Motor neuron (in vitro differentiated cells): ENCODE measurements at places on chromosomes 4 and X. TPM values are rescaled to one million over a fixed set of nuclear protein-coding genes. Genes with fewer than 3 reads are reported as not detected.

Gene KDM5C
- 46.0 and 52.1 TPM in 2 replicates for total RNA-seq

Gene PHOX2B
- total RNA-seq = 0.29 and 0.52 TPM in 2 replicates

DNA sequence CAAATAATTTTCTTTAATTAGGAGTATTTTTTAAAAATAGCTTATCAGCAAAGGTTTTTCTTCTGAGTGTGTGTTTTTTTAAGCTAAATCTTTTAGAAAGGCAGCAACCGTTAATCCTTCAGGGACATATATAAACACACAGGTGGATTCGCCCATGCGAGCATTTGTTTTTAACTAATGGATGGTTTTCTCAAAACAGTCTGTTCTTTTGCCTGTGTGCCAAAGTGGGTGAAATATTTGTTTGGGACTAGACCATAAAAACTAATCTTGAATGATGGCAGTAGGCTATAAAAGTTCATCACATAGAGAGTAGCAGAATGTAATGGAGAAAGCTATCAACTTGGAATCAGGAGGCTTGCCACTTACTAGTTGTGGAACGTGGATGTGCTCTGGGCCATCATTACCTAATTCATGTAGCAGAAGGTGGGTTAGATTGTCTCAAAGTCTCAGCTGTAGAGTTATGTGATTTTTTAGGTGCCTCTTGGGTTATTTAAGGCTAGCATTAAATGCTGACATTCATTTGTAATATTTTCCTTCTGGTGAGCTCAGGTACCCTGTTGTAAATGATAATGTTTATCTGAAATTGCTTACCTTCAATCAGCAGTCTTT lies 7.4 kb upstream of the TAPT1 start:
- ATAC-seq = no peak

- no peak for ATAC-seq
Observed at GRCh38 chr4:49516796-49517195, 530.7 kb downstream of the CWH43 start.

GRCh38 chr4:180449395-180449956 lies 1793.7 kb upstream of the TENM3 start:
- no peak for ATAC-seq

DNA sequence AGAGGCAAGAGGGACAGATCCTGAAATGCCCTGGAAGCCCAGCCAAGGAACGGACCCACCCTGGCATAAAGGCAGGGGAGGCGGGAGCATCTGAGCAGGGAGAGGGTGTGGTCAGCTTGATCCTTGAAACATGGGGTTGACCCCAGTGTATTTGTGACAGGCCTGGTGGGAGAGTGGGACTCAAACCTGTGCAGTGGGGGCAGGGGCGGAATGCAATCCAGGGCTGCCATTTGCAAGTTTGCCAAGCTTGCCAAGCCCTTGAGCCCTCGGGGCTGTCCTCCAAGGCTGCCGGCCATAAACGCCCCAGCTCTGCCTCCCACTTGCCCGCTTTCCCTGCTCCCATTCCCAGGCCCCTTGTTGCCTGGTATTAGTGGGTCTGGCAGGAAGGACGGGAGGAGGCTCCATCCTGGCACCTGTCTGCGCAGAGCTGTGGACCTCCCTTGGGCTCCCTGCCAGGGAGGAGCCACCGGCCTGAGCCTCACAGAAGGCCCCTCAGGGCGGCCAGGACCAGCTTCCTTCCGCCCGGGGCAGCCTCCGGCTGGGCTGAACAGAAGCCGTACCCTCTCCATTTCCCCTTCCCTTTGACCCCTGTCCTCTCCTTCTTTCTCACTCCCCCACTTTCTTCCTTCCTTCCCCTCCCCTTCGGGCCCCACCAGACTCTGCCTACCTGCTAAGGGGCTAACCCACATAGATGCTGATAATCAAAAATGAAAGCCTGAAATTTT lies 661 bp downstream of the S100P start:
- ATAC-seq = no peak

GRCh38 chrX:49066278-49066677 lies 7.5 kb downstream of the CCDC120 start:
- no peak for ATAC-seq

DNA sequence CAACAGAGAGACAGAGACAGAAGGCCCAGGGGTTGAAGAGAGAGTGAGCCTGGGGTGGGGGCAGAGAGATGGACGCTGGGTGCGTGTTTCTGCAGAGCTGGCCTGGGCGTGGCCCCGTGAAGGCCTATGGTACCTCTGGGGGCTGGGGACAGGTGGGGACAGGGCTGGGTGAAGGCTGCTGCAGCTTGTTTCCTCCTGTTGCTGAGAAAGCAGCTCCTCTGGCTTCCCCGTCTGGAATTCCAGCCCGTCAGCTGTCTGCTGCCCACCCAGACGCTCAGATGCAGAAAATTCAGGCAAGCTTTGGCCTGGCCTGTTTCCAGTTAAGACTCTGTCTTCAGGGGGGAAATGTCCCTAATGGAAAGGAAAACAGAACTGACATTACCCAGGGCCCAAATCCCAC lies 76.8 kb upstream of the PSAPL1 start:
- ATAC-seq = peak; percentile 18

DNA sequence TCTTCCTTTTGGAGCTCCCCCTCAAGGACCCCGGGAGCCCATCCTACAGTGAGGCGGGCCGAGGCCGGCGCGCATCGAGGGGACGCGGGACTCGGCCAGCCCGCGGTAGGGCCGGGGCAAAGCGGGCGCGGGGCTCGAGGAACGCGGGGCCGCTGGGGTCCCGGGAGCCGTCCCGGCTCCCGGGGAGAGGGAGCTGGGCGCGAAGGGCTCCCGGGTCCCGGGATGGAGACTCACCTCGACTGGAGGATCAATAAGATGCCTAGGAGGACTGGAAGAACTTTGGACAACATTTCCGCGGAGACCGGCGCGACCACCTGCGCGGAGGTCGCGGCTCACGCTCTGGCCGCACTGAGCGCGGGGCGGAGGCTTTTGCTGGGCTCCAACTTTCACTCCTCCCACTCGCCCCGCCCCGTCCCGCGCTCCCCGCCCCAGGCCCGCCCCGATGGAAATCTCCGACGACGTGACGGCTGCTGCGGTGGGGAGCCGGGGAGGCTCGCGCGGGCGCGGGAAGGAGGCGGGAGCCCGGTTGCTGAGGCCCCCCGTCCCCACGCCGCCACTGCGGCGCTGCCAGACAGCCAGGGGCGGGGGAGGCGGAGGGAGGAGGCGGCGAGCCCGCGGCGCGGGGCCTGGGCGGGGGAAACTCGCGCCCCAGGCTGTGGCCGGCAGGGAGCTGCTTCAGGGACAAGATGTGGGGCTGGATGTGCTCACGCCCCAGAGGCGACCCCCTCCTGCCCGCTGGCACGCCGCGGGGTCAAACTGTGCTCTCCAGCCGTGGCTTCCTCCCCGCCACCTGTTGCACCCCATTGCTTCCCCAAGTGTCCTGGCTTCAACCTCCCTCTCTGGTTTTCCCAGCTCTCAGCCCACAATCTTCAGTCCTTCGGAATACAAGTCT lies at the start of gene GABRE:
GABRE (minus strand) TSS at position 341 of the 892 bp plus-strand sequence; CDS start at position 290, 51 bp downstream.
- peak; percentile 85 for ATAC-seq

DNA sequence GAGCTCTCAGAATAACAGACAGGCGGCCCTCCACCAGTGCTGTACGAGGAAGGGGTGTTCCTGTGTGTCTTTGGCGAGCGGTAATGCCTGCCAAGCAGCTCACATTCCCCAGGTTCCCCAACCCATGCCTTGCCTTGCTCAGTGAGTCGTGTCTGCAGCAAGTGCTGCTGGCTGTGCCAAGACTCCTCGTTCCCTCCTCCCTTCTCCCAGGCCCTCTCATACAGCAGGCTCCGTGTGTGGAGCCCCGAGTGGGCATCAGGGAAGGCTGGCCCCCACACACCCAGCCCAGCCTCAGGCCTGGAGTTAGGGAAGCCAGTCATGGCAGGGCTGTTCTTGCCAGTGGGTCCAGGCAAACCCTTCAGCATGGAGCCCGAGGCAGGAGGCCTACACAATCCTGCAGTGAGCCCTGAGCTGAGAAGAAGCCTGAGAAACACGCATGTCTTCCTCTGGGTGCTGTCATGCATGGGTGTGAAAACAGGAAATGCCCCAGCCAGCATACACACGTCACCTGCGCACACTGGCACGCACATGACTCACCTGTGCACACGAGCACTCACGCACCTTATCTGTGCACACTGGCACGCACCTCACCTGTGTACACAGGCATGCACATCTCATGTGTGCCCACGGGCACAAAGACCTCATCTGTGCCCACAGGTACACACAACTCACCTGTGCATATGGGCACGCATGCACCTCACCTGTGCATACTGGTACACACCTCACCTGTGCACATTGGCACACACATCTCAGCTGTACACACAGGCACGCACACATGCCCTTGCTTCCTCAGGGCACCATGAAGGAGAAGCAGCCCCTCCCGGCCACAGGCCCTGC lies 238.7 kb downstream of the DHRSX start:
- no peak for ATAC-seq

- ATAC-seq = no peak
Observed at GRCh38 chr4:23923840-23924239, 34.0 kb upstream of the PPARGC1A start.

DNA sequence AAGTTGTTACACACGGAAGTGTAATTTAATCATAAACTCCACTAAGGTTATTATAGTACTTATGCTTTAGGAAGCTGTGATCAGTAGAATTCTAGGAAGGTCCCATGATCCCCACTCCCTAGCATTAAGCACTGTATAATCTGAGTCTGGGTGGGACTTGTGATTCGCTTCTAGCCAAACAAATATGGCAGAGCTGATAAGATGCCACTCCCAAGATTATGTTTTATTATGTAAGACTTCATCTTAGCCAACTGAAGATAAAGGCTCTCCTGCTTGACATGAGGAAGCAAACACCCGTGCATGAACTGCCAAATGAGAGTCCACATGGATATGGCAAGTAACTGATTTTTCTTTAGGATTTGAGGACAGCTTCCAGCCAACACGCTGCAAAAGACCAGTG lies 186.4 kb upstream of the NDST3 start:
- ATAC-seq = no peak

DNA sequence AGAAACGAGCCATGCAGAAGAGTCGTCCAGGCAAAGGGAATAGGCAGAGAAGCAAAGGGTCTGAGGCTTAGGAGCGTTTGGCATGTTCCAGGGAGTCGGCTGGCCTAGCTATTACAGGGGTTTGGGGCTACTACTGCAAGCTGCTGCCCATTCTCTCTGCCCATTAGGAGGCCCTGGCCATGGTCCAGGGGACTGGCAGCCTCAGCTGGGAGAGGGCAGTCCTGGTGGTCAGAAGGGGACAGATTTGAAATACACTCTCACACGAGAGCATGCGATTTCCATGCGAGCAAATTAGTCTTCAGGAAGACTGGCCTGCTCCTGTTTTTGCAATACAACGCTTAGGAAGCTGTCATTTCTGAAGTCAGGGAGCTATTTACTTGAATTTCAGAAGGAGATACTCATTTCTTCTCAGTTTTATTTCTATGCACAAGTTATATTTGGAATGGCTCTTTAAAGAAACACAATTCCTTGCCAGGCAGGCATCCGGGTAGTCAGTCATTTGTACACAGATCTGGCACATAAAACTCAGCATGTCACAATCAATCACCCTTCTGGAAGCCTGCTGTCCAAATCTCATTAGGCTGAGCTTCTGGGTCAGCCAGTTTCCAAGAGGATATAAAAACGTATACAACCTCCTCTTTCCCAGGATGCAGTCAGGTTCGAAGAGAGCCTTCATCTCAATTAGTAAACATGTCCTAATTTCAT lies 27.0 kb downstream of the PROM1 start:
- no peak for ATAC-seq

DNA sequence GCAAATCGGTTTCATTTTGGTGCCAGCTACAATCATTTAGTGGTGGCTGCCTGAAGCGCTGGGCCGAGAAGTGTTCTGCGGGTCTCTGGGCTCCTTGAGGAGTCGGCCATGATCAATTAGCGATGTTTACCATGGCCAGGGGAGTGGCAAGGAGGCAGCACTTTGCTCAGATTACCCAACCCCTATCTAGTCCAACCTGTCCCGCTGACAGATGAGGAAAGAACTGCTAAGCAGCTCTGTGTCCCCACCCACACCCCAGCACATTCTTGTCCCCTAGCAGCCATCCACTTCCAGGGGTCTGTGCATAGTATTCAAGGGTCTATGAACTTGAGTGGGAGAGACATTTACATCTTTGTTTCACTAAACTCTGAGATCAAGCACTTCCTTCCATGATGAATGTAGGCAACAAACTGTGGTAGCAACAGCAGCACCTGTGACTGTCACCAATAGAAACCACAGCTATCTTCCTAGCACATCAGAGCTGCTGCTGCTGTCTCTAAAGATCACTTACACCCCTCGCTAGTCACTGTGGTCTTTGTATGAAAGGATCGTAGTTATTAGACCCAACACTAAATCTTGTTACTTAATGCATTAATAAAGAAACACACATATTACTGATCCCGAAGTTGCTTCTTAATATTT lies 331.6 kb downstream of the BCOR start:
- ATAC-seq = no peak

DNA sequence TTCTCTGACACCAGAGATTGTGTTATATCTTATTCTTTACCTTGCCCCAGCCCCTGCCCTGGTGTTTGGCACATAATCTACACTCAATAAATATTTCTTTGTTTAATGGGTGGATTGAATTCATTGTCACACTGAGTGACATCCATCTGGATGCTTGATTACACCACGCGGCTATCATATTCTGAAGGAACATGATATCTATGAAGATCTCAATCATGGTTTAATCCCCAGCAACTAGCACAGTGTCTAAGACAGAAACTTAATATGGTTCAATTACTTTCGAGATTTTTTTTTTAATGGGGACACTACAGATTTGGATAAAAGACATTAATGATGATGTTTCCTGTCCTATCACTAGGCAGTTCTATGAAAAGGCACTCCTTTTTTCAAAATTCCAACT lies 246.3 kb downstream of the PALLD start:
- ATAC-seq = no peak

DNA sequence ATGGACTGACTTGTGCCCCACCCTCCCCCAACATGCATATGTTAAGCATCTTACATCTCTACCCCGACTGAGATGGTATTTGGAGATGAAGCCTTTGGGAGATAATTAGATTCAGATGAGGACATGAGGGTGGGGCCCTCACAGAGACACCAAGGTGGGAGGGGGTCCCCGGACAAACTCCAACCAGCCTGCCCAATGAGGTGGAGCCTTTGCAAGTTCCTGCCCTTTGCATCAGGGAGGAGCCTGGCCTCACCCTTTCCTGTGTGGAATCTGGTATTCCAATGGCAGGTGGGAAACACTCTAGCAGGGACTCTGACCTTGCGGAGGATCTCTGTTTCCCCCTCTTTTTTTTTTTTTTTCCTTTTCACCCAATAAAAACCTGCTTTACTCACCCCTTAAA lies 589.9 kb upstream of the BOD1L1 start:
- ATAC-seq = no peak

DNA sequence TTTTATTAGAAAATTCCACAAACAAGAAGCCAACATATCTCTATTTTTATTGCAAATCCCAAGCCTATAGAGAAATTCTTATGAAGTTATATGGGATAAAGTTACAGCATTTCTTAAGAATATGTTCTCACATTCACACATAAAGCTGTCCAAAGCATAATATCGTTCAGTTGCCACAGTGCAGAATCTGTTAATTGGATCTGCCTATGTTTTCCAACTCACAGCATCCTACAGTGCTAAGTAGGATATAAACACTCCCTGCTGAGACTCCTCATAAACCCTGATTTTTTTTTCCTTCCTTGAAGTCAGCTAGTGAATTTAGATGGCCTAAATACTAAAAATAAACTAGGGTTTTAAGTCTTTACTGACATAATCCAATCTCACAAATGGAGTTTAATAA lies 307.9 kb downstream of the PDGFC start:
- no peak for ATAC-seq
